ENCODE measurements at places on chromosomes 6 and 20.

DNA sequence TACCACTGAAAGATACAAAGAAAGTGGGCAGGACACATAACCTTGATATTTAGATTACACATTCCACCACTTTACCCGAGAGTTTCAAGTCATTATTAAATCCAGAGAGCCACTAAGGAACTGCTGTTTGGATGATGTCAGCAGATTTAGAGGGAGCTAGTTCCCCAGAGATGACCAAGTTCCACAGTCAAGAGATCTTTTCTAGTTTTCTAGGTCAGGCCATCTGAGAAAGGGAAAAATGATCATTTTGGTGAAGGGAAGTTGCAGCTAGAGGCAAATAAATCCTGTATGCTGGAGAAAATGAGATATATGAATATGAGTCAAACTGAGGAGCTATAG is 147.8 kb downstream of the HS3ST5 start:
- no peak for DNase-seq

DNA sequence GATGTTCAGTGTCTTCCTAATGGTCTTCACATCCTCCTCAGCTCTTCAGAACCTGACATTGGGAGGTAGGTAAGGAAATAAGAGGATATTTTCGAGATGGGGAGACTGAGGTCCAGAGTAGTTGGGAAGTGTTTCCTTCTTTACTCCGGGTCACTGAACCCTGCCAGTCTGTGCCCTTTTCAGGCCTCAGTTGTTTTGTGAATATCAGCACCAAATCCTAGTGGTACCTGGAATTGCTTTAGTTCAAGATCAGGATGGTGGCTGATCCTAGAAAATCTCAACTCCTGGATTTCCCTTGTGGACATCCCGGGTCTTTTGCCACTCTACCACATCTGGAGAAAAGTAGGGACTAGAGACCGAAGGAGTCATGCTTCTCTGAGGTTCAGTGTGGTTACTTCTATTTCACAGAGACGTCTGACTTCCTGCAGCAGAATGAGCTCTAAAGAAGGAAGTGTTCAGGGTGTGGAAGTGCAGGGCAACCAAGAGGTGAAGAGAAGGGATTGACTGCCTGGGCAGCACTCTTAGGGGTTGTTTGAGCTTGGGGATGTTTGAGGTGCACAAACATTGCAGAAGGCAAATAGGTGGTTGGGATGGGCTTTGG is 995 bp downstream of the STK4 start:
- no peak for DNase-seq

GRCh38 chr6:81969814-81970213 is 217.3 kb upstream of the TENT5A start:
- no peak for DNase-seq

DNA sequence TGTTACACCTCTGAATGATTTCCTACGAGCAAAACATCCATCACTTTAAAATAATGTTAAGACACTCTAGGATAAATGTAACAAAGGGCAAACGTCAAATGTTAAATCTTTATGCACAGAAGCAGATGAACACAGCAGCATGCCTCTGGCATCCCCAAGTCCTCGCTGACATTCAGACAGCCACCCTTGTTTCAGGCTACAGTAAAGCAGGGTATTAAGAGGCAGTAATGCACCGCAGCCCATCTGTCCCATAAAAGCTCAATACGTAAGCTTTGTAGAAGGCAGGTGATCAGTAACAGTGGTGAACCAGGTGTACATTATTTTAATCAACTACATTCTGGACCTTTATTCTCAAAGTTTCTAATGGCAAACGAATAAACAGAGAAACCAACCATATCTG is 64.8 kb downstream of the PPP1R3G start:
- DNase-seq = no peak

- no peak for DNase-seq
Measured at GRCh38 chr6:155212106-155212505, 51.7 kb upstream of the CLDN20 start.

DNA sequence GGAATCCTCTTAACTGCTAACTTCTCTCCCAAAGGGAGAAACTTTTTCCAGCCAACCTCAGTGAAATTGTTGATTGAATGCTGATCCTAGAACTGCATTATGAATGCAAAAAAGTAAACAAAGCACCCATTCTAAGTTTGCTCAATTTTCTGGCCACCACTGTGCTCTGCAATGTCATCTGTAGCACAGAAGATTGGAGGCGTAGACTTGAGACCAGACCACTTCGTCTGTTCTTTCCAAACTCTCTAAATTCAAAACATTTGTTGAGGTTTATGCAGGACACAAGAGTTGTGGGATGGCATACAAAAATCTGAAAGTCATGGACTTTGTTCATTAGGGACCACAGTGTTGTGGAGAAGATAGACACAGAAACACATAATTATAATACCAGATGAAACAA is 11.1 kb upstream of the TSPYL1 start:
- DNase-seq = no peak

DNA sequence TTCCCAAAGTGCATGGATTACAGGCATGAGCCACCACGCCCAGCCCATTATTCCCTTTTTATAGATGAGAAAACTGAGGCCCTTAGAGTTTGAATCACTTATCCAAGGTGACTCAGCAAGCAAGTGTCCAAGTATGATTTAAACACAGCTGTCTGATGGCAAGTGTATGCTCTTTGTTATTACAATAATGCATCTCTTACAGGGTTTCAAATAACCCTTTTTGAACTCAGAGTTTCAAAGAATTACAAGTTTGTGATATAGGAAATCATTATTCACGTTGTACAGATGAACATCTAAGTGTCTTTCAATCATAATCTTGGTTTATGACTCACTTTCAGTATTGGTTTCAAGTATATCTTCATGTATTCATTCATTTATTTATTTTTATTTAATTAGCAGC is 63.0 kb downstream of the CD83 start:
- DNase-seq = no peak

- DNase-seq = no peak
Measured at GRCh38 chr20:38346741-38347140, 459 bp downstream of the LBP start.

GRCh38 chr6:90131125-90131524 is 165.5 kb downstream of the BACH2 start:
- DNase-seq = no peak

DNA sequence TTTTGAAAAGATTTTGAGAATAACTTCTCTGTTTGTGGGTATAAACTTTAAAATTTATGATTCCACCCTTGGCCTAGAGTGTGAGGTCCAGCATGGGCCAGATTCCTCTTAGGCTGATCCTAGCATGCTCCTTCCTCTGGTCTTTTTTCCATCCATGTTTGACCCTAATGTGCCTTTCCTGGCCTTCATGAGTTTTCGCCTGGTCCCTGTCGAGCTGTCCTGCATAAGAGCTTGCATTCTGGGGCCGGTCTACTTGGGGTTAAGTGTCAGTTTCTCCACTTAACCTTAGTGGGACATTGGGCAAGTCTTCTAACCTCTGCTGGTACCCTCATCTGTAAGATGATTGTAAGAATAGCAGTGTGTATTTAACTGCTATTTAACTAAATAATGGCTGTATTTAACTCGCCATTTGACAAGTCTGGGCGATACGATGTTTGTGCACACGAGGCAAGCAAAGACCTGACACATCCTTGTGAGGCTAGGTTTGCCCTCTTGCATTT is 40.7 kb upstream of the TAGAP start:
- DNase-seq = no peak
